ENCODE measurements at places on chromosomes 3 and 15. TPM values are rescaled to one million over a fixed set of nuclear protein-coding genes. Genes with fewer than 3 reads are reported as not detected.

DNA sequence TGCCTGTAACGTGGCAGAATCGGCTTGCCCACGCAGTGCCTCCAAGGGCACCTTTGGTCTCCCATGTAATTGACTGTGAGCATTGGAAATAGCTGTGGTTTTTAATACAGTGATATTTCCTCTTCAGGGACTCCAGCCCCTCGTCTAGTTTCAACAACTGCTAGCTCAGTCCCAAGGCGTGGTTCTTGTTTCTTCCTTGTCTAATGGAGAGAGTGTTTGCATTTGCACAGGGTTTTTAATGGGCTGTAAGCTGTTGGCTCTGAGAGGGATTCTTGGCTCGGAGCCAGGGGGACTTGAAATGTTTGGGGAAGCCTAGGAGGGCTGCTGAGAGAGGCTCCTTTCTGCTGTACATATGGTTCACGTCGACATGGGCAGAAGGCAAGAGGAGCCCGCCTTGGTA is 86.2 kb downstream of the THSD4 start:
- ATAC-seq, result no peak

GRCh38 chr3:135491491-135492205 is 473.9 kb upstream of the PPP2R3A start:
- no peak for ATAC-seq

- no peak for ATAC-seq
Measured at GRCh38 chr3:168091941-168092340, 3.8 kb downstream of the GOLIM4 start.

GRCh38 chr3:134378384-134378783 is 4.1 kb upstream of the AMOTL2 start:
- ATAC-seq, result no peak

- ATAC-seq, result no peak
Measured at GRCh38 chr3:78613421-78613879, 1154.3 kb downstream of the ROBO1 start.

DNA sequence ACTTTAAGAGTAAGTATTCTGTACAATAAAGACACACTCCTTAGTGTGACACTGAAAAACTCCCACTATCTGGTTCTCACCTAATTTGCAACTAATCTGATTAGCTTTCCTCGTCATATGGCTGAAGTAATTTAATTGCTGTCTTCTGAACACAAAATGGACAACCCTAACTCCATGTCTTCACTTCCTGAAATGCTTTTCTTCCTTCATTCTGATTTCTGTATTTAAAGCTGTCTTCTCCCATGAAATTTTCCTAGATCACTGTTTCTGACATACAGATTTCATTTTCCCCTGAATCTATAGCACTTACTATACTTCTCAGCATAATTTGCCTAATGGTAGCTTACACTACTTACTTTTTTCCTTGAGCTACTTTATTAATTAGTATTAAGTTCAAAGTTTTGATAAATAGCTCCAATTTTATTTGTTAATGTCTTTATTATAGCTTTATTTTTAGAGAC is 6.3 kb downstream of the CCPG1 start:
- no peak for ATAC-seq

DNA sequence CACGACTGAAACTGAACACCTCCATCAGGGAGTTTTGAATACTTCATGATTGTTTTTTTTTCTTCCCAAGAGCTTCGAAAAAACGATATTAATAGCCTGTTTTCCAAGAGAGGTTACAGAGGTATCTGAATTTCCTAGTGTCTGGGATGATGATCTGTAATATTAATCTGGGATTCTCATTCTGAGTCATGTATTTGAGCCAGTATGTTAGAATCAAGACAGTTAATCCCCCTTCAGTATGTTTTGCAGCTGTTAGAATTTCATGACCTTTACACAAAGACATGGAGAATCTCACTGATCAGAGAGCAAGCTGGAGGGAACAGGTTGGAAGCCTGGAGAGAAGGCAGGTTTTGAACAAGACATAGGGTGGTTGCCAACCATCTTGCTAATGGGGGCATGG is 234.5 kb upstream of the GAP43 start:
- ATAC-seq, result no peak

DNA sequence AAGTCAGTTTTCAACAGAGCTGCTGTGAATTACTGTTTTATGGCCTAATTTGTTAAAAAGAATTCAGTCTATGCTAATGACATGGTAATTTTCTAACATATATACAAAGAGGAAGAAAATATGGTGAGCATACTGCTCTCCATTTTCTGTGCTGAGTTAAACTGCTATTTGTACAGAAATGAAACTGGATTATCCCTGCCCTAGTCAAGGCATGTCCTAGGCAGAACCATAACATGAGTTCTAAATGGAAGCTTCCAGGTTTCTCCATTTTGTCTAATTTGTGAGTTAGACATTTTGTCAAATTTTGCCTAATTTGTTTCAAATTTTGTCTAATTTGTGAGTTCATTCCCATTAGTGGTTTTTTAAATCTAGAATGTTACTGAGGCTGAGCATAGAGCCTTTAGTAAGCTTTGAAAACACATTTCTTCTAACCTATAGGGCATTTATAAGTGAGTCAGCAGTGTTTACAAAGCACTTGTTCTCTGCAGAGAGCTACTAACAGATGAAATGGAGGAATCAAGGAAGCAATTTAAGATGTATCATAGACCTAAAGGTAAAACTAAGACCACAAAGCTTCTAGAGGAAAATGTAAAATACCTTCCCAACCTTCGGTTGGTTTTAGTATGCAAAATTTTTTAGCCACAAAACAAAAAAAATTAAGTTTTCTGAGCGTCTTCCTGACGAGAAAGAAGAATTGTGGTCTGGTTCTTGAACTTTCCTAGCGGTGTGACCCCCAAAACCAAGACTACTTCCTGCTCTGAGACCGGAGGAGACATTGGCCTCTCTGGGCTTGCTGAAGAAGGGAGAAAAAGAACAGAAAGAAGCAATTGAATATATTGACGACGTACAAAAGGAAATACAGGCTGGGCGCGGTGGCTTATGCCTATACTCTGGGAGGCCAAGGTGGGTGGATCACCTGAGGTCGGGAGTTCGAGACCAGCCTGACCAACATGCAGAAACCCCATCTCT is 9.8 kb downstream of the P2RY14 start:
- ATAC-seq, result no peak

DNA sequence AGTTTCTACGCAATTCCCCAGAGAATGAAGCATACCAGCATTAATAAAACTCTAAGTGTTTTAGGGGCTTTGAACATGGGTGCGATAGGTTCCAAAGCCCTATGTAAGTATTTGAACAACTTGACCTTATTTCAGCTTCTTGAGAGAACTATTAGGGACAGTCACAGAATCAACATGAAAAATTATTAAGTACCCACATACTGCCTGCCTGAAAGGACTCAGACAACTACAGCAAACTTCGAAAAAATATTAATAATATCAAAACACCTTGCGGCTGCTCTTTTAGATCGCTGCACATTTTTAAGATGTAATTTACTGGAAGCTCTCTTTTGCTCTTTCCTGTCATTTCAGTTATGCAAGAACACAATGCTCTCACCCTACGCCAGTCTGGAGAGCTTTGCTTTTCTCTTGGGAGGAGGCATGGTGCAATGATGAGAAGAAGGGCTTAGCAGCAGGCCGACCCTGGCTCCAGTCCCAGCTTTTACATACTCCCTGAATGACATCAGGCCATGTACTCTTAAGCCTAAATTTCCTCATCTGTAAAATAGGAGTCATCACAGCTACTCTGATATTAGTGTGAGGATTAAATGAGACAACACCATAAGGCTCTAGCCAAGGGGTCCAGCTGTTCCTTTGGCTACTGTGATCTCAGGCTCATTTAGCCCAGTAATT is 640.7 kb downstream of the FHIT start:
- ATAC-seq, result peak; percentile 98

- ATAC-seq, result no peak
Measured at GRCh38 chr3:7813365-7813764, 688.3 kb upstream of the LMCD1 start.

GRCh38 chr3:155178810-155179436 is 98.8 kb downstream of the MME start:
- ATAC-seq, result no peak

DNA sequence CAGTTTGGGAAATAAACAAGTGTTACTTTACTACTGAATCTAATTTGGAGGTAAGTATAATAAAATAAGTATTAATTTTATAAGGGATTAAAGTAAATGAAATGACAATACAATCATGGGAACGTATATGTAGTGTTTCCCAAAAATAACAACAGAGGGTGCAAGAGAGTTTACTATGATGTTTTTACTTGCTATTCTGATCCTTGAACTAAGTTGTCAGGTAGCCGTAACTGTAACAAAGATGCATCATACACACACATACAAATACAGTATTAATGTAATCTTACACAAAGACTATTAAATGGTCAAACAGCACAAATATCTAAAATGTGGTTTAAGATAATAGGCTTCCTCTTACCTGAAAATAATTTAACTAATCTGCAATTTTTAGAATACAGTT is 311.4 kb downstream of the TBC1D5 start:
- ATAC-seq, result peak; percentile 53

- no peak for ATAC-seq
Measured at GRCh38 chr3:134065252-134066157, 35.8 kb upstream of the SLCO2A1 start.

DNA sequence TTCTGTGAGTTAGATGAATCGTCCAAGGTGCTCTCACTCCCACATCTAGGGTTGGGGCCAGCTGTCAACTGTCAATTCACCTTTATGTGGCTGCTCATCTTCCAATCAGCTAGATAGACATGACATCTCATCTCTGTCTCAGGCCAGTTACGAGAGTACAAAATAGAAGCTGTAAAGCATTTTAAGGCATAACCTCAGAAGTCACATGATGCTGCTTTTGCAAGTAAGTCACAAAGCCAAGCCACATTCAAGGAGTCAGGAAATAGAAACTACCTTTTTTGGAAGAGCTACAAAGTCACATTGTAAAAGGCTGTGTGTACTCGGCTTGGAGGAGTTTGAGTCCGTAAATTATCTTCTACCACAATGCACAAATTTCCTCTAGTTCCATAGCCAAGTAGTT is 5.1 kb upstream of the CCR1 start:
- no peak for ATAC-seq

- ATAC-seq, result no peak
Measured at GRCh38 chr3:148218222-148218621, 479.5 kb upstream of the AGTR1 start.

DNA sequence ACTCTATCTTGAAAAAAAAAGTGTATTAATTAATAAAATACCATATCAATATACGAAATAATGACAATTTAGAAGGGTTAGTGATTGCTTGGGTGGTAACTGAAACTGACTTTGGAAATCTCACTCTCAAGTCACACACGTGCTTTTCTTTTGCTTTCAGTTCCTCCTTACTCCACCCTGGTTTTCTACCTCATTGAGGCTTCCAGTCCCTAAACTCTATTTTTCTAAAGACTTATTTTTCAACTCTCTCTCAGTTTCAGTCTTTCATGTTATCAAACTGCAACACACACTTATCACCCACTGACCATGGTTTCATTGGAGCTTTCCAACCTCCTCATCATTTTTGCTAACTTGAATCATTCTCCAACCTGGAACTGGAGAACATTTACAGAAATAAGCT is 23.5 kb downstream of the IL12A start:
- ATAC-seq, result no peak

GRCh38 chr3:193803288-193803687 is 210.3 kb downstream of the OPA1 start:
- peak; percentile 81 for ATAC-seq

DNA sequence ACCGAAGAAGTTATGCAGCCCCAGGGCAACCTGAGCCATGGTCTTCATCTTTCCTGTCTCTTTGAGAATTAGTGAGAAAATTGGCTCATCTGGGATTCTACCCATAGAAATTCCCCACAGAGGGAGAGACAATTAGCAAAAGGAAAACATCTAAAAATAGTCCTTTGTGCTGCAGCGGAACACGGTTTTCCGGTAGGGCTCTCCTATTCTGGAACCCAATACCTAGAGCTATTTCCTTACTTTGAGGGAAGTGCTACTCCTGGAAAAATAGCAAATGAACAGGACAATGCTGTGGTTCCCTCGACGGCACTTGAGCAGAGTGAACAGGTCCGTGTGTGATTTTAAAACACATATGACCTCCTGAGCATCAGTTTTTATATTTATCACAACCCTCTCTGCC is 210.5 kb downstream of the FGF12 start:
- ATAC-seq, result no peak

- ATAC-seq, result no peak
Measured at GRCh38 chr15:52039925-52040781, 21.1 kb downstream of the MAPK6 start.

GRCh38 chr3:184549796-184550577 is 11.6 kb upstream of the EPHB3 start:
- peak; percentile 5 for ATAC-seq

GRCh38 chr3:77372634-77373346 is 332.9 kb downstream of the ROBO2 start:
- no peak for ATAC-seq

GRCh38 chr15:85607842-85608241 is 186.9 kb downstream of the KLHL25 start:
- peak; percentile 88 for ATAC-seq

- no peak for ATAC-seq
Measured at GRCh38 chr3:185968168-185968567, 30.4 kb upstream of the TRA2B start.

DNA sequence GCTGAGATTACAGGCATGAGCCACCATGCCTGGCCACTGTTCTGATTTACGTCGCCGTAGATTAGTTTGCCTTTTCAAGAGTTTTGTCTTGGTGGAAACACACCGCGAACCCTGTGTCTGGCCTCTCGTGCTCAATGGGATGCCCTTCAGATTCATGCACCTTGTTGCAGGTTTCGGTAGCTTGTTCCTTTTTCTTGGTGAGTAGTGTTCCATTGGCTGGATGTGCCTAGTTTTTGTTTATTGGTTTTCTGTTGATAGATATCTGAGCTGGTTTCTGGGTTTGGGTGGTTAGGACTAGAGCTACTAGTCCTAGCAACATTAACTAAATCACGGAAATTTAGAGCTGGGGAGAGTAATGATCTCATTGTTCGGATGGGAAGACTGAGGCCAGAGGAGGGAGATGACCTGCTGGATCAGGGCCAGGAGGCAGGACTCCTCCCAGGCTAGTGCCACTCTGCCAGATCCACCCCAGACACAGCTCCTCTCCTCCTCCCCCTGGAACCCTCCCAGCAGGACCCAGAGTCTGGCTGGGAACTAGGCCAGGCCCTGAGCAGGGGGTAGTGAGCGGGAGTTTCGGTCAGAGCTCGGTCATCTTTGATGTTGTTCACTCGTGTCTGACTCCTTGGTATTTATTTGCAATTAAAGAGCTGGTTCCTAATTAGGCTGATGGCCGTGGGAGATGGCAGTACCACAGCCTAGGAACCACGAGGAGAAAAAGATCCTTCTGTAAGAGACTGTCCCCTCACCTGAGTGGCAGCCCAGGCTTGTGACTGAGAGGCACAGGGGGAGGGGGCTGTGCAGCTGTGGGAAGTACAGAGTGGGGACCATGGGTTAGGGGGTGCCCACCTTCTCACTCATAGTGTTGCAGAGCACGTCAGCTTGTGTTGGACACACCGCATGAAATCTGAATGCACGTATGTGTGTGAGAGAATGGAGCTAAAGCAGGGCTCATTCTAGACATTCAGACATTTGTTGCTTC is 73.4 kb downstream of the SMAD6 start:
- no peak for ATAC-seq

RBP2 gene
- not detected for total RNA-seq

KBTBD13 gene
- not detected for total RNA-seq

TJP1 gene
- total RNA-seq, result 118 TPM

NPAP1 gene
- not detected for total RNA-seq

DVL3 gene
- total RNA-seq, result 29.2 TPM

CPLX3 gene
- total RNA-seq, result not detected

PIERCE2 gene
- total RNA-seq, result not detected

CIP2A gene
- total RNA-seq, result 6.9 TPM

CD47 gene
- total RNA-seq, result 95.3 TPM

GRK7 gene
- not detected for total RNA-seq

MYNN gene
- 8.8 TPM for total RNA-seq

RBPMS2 gene
- 0.48 TPM for total RNA-seq

FURIN gene
- total RNA-seq, result 30.6 TPM

Measured in esophagus mucosa (tissue), 1 donor.